ENCODE measurements at places on chromosomes 5 and 9.
A peak's percentile ranks its signal among the peaks of the same experiment; 100 is the strongest.

GRCh38 chr9:110995420-110996340, 42.6 kb downstream of the LPAR1 start:
- DNase-seq = no peak

DNA sequence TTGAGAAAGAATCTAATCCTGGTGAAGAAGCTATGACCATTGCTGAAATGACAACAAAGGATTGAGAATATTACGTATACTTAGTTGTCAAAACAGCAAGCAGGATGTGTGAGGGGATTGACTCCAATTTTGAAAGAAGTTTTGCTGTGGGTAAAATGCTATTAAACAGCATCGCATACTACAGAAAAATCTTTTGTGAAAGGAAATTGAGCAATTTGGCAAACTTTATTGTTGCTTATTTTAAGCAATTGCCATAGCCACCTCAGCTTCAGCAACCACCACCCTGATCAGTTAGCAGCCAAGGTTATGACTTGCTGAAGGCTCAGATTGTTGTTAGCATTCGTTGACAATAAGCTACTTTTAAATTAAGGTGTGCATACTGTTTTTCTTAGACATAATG, 22.5 kb upstream of the ARL14EPL start:
- no peak for DNase-seq

GRCh38 chr9:11893331-11893730, 799.9 kb upstream of the TYRP1 start:
- DNase-seq = no peak

DNA sequence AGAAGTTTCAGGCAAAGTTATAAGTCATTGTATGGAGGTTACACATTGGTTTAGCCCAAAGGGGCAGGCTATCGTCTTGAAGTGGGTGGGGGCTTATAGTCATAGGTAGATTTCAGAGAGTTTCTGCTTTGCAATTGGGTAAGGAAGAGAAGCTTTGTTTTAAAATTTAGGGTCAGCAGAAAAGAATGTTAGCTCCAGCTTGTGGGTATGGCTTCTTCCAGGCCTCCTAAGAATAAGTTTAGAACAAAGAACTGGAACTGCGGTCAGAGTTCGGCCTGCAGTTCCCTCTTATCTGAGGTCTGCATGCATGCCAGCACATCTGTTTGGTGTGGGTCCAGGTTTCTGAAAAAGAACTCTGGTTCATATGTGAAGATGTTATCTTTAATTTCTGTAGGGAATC, 96.1 kb downstream of the CYFIP2 start:
- DNase-seq = no peak

- no peak for DNase-seq
These were observed 348.8 kb upstream of the CLINT1 start for GRCh38 chr5:158207733-158208132.

- DNase-seq = no peak
These were observed 621 bp downstream of the NR6A1 start for GRCh38 chr9:124770359-124771020.

DNA sequence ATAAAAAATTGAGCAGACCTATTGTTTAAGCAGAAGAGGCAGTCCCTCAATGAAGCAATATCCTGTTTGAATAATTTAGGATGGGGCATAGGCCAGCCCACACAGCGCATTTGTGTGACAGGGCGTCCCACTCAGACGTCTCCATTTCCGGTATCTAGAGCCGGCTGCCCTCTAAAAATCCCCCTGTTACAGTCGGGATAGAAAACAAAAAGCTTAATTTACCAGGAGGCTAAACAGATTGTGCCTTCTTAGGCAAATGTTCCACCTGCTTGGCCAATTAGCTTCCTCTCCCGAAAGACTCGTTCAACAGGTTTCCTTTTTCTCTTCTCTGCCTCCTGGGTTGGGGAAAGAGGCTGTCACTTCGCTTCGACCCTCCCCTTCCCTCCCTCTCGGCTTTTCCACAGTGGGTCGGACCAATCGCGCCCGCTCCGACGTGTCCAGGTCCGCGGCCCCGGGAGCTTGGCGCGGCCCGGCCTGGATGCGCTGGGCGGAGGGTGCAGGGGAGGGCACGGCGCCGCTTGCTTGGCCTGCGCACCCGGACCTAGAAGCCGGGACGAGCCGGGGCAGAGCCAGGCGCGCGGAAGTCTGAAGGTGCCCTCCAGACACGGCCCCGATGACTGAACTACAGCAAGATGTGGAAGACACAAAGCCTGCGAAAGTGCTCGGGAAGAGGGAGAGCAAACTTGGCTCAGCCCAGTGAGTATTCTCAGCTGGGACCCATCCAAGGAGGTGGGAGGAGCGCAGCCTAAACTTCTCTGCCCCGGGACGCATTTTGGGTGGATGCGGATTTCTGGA, at the start of gene GRAMD2B:
Gene GRAMD2B, plus strand, starts transcription at position 416 of the 795 bp plus-strand sequence. Its CDS starts 198 bp downstream, at position 614.
- DNase-seq = peak; percentile 69

GRCh38 chr5:55360190-55360589, 52.4 kb downstream of the MTREX start:
- DNase-seq = no peak

DNA sequence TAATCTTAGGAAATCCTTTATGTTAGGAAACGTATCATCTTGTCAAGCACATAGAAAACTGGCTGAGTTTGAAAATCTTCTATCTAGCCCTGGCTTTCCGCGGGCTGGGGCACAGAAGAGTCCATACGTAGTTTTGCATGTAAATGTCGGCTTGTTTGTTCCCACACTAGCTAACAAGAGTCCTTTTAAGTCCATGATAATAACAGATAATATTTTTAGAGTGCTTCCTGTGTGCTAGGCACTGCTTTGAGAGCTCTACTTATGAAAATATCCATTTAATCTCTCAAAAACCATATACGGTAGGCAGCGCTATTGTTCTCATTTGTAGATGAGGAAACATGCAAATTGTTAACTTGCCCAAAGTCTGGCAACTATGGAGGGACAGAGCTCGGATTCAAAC, 40.5 kb downstream of the FYB1 start:
- DNase-seq = no peak

GRCh38 chr9:129752900-129753729, at the start of gene PTGES:
Gene PTGES, minus strand, starts transcription at chr9:129753042. Its CDS starts 30 bp downstream, at chr9:129753012.
- peak; percentile 50 for DNase-seq

DNA sequence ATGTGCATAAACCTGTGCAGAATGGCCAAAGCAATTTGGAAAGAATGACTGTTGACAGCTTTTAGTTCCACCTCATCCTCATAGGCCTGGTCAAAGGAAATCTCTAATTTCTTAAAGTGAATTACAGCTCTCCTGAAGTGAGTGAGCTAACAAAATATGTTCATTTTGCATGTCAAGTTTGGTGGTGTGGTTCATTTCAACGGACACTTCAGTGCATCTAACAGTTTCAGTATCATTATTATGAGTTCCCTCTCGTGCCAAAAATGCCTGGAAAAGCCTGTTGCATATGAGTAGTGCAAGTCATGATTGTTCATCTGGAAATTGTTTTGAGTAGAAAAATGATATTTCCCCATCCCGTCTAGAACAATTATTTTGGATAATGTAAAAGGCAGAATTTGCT, 53.2 kb upstream of the HMHB1 start:
- no peak for DNase-seq

- DNase-seq = no peak
These were observed 2034.6 kb upstream of the ACO1 start for GRCh38 chr9:30349526-30350513.

DNA sequence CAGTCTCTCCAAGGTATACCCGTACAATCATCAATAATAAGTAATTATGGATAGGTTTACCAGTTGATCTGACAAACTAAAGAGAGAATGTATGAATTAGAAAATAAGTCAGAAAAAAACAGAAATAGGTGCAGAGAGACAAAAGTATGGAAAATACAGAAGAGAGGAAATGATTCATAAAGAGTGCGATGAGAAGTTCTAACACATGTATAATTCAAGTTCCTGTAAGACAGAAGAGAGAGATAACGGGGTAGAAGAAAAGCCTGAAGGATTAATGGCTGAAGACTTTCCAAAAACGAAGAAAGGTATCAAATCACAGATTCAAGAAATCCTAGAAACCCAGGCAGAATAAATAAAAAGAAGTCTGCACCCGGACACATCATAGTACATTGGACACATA, 16.2 kb upstream of the SMU1 start:
- DNase-seq = no peak

DNA sequence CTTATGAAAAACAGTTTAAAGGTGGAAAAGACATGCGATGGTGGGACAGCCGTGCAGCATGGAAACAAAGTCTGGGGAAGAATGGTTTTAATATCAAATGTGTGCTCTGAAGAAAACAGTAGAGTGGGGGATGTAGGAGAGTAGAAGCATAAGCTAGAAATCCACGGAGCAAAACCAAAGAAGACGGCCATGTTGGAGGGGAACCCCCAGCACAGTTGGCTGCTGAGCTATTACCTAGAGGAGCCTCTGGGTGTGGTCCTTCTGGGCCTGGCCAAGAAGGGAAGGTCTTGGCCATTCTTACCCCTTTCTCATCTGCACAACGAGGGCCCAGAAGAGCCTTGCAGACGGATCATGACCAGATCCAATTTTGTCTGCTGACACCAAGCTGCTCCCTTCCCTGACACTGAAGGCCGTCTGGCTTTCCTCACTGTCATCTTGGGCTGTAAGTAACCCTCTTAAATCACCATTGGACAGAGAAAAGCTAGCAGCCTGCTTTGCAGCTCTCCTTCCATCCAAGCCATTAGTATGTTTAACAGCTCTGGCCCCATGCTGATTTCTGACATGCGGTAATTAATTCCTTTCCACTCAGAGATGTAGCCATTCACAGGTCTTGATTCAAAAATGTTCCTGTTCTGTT, 189.5 kb downstream of the SEC61B start:
- no peak for DNase-seq

DNA sequence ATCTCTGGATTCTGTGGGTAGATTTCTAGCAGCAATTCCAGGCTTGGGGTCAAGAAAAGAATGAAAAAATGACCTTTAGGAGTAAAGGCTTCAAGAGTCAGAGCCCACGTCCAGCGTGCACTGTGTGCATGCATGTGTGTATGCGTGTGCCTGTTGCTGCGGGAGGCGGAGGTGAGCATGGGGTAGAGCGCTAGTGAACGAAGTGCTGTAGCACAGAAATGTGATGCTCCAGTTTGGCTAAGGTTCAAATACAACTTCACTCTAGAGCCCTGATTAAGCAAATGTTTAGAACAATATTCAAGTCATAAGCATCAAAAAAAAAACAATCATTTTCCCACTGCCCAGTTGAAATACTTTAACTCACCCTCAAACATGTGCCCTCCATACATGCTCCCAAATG, 403.9 kb downstream of the ZNF608 start:
- no peak for DNase-seq

GRCh38 chr9:128505414-128505765, 871 bp downstream of the GLE1 start:
- DNase-seq = no peak

- no peak for DNase-seq
These were observed 46.0 kb upstream of the OR2K2 start for GRCh38 chr9:111375817-111376564.

DNA sequence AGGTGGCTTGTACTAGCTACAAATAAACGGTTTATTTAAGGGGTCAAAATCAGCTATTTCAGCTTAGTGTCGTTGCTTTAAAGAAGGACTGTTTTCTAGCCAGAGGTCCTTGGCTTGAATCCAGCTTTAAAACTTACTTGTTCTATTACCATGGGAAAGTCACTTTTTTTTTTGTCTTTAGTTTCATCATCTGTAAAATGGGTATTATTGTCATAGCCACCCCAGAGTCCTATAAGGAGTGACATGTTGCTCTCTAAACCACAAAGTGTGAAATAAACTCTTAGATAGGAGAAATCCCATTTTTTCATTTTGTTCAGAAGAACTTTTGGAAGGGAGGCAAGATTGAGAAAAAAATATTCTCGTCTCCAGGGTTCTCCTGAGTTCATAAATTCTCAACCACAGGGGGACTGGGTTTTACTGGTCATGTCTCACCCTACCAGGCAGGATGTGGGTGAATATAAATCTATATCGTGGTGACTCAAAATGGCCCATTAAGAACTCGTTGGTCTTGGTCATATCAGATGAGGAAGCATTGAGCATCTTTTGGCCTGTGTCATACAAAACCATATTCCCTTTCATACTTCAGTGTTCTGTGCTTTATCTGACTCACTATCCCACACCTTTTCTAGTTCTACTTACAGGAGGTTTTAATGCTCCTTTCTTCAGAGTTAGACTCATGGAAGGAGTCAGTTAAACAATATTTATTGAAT, 202.7 kb upstream of the NR3C1 start:
- no peak for DNase-seq

- DNase-seq = no peak
These were observed 465.7 kb downstream of the DTWD2 start for GRCh38 chr5:118522626-118523025.

DNA sequence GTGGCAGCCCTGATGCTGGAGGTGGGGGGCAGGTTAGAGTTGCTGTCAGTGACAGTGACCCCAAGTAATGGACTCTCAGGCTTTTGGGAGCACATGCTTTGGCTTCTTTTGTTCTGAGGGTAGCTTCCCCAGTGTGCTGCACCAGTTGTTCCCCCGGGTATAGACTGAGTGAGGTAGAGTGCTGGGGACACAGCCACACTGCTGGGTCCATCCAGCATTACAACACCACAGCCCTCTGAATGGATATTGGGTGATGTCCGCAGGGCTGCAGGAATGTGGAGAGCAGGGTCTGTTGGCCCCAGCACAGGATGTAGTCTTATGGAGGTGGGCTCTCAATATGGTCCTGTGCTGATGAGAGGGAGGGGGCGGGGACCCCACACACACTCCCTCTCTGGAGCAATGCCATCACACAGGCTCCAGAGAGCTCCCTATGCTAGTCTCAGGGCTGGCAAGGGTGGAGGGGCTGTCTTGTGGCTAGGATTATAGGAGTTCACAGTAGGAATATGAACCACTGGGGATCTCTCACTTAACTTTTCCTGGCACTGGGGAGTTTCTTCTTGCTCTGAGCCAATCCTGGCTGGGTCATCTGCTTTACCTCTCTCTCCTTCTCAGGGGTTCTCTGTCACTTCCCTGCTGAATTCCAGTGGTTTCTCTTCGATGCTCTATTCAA, 20.7 kb downstream of the OSMR start:
- DNase-seq = no peak

- no peak for DNase-seq
These were observed 27.9 kb downstream of the USP20 start for GRCh38 chr9:129863059-129863690.

GRCh38 chr9:97758334-97758916, 61.3 kb upstream of the XPA start:
- no peak for DNase-seq

- DNase-seq = no peak
These were observed 124.1 kb downstream of the KIF4B start for GRCh38 chr5:155137683-155138082.
